HFFc6 (cell line): ENCODE measurements at places on chromosomes 2 and 18.

- no peak for DNase-seq
Observed at GRCh38 chr18:60082790-60083189, 183.0 kb downstream of the PMAIP1 start.

GRCh38 chr2:186546846-186547245, 43.0 kb upstream of the ITGAV start:
- DNase-seq, result peak; percentile 11

- no peak for DNase-seq
Observed at GRCh38 chr18:26928670-26929313, 63.3 kb upstream of the AQP4 start.

- DNase-seq, result no peak
Observed at GRCh38 chr2:204840504-204840903, 295.2 kb downstream of the PARD3B start.

DNA sequence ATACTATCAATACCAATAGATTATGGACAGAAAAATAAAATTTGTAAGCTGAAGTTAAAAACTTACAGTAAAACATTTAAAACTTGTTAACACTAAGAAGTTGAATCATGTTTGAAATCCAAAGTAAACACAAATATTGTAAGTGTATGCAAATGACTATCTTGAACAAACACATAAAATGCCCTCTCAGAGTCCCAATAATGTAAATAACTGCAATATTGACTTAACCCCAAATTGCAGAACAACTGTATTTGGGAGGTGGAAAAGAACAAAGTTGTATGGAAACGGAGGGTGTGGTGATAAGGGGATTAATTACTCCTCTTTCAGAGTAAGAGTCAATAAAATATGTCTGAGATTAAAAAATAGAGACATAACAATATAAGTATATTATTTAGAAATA, 140.0 kb upstream of the NOL4 start:
- no peak for DNase-seq

DNA sequence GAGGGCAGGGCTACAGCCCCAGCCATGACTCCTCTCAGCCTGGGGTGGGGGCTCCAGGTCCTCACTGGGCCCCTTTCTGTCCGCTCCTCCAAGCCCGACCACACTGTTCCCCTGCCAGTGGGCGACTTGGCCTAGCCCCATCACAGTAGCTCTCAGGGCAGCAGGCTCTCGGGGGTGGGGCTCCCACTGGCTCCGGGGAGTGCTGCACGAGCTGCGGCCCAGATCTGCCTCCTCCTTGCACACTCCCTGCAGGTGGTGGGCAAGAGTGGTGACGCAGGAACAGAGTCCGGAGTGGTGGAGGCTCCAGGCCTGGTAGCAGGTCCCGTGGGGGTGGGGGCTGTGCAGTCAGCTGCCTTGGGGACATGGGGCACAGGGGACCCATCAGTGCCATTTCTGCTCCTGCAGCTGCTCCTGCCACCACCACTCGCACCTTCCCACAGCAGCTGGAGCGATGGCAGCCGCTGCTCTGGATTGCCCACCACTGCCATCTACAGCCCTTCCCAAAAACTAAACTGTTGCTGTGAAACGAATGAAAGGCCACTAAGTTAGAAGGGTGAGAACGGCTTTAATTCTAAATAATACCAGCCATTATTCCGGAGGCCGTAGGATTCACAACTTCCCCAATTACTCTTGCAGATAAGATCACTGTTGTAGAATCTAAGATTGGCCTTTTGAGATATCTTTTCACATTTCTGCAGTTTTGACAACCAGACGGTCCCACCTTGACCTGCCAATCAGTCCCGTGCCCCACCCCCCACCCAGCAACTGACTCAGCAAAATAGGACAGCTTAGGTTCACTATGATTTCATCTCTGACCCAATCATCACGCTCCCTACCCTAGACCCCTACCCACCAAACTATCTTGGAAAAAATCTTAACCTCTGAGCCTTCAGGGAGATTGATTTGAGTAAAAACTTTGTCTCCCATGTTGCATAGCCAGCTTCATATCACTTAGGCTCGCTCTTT, 530.2 kb downstream of the DCC start:
- DNase-seq, result no peak

DNA sequence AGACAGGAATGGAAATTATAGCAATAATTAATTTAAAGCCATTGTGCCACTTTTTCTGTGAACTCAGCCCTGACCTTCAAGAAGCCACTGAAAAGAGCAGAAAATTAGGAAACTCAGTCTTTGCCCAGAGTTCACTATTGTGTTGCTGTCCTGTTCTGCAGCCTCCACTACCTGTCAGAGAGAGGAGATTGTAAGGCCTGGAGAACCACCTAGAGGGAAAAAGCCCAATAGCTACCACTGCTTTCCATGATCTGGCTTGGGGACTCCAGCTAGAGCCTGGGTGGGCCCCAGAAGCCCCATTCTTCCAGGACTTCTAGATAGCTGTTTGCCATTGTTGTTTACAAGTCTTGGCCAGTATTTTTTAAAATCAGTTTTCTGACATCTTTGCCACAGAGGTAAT, 176.1 kb upstream of the KLF7 start:
- no peak for DNase-seq
